Activated T-cell treated with anti-CD3 and anti-CD28 coated beads, Interleukin-2, amount 50 U/mL, for 72 hours (primary cell): ENCODE measurements at places on chromosomes 4 and X. TPM values are rescaled to one million over a fixed set of nuclear protein-coding genes. Genes with fewer than 3 reads are reported as not detected.

KIT gene
- 0.22 TPM for total RNA-seq

GRCh38 chrX:108224727-108225621 is 133.4 kb downstream of the ATG4A start:
- no peak for DNase-seq

DNA sequence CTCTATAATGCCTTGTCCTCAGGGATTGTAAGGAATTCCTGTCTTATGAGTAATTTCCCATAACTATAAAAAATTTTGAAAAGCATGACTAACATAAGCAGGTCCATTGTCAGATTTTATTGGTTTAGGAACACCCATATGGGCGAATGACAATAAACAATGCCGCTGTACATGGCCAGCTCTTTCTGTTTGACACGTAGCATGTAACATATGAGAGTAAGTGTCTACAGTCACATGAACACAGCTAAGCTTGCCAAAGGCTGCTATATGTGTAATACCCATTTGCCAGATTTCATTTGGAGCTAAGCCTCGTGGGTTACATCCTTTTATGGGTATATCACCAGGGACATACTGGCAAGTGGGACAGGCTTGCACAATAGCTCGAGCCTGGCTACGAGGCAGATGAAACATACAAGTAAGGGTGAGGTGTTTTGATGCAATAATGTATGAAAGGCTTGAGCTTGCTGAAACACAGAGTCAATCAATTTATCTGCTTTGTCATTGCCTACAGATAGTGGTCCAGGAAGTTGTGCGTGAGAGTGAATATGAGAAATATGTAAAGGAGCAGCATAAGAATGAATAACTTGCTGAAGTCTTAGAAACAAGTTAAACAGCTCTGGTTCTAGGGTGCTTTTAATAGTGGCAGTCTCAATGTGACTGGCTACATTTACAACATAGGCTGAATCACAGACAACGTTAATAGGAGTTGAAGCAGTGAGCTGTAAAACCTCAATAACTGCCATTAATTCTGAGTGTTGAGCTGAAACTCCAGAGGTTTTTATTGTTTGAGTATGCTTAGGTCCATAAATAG is 67.4 kb upstream of the UGT2B10 start:
- DNase-seq = no peak

GRCh38 chr4:675980-676870 is 1.9 kb downstream of the MYL5 start:
- no peak for DNase-seq

GRID2 gene
- not detected for total RNA-seq

DNA sequence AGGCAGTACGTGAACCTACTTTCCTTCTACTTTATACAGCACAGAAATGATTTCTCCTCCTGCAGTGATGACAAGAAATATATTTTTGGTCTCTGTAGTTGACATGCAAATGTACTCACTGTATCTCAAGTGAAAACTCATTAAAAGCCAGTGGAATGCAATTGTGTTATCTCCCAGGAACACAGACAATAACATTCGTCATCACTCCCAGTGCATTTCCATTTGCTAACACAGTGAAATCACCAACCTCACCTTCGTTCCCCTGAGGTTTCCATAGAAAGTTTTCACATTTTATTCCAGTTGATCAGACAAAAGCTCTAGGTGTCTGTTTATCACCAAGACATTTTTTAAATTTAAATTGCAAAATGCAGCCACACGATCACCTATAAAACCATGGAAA is 2.5 kb upstream of the SPANXD start:
- DNase-seq = no peak

GRCh38 chr4:1247864-1248244 is 1.1 kb downstream of the CTBP1 start:
- no peak for DNase-seq

GRCh38 chr4:169220447-169220846 is 50.3 kb downstream of the SH3RF1 start:
- DNase-seq = no peak

DNA sequence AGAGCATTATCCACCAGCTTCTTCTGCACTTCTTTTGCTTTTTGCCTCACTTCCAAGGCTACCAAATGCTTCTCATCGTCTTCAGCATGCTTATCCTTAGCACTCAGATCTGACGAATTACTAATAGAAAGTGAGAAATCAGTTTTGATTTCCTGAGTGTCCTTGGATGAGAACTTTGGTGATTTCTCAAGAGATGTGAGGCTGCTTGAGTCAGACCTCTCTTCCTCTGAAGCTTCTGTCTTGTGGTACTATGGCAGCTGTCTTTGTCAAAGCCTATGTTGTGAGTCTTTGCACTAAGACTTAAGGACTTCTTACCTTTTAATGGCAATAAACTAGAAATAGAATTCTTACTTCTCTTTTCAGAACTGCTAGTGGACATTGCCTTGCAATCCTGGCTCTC is 169.9 kb downstream of the CPE start:
- no peak for DNase-seq

DNA sequence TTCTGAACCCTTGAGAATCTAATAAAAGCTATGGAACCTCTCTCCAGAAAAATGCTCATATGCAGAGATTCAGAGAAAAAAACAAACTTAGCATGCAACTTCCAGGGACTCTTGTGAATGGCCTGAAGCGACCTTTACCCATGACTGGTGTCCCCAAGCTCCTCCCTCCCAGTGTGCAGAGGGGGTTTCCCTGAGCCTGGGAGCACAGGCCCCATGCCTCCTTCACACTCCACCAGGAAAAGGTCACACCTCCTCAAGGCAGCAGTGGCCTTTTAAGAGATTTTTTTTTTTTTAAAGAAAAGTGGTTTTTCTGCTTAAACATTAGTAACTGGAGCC is 13.3 kb upstream of the UBA6 start:
- peak; percentile 32 for DNase-seq

DNA sequence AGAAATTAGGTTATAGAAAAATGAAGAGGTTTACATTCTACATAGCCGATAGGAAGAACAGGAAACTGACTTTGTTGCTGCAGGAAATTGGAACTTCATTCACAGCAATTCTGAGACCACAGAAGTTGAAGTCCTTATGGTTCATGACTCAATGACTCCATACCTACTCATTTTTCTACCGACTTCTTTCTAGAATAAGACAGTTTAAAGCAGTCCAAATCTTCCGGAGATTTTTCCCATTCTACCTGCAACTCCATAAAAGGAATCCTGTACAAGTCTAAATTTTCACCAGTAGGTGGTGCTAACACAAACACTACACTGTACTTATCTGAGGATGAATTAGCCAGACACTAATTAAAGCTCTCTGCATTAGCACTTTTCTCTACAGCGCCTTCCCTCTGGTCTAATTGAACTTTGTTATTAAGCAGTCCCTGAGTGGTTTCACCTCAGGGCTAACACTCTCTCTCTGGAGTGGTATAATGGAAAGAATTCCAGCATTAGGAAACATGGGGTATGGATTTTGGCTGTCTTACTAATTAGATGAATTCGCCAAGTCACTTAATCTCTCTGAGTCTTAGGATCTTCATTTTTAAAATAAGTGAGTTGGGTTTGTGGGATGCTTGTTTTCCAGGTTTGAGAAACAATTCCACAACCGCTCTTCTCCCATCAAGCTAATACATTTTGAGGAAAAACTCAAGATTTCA is 167.9 kb downstream of the SMIM20 start:
- DNase-seq = no peak

GRCh38 chr4:140044337-140044902 is 109.6 kb downstream of the MAML3 start:
- no peak for DNase-seq

DNA sequence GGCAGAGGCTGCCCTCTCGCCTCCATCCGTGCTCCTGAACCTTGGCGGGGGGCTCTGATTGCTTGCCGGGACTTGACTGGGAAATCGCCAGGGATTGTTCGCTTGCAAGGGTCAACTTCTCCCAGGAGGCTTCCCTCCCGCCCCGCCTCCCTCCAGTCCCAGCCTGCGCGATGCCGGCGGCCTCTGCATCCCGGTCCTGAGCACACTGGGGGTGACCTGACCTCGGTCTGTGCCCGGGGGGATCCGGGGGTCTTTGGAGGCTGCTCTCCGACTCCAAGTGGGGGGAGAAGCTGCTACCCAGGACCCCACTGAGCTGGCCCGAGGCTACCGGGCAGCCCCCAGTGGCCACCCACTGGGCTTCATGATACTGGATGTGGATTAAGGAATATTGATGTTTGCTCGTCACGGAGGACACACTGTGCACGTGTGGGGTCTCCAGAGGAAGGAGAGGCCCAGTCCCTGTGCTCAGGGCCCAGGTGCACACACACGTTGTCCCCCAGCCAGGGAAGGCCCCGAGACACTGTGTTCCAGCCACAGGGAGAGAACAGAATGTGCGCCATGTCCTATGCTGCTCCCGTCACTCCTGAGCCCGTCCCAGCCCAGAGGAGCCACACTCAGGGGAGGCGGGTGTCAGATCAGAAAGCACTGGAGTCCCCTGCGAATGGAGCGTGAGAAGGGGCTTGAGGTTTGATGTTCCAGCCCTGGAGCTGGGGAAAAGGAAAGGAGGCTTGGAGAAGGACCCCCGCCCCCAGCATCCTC is 55.9 kb upstream of the NKX1-1 start:
- no peak for DNase-seq

- no peak for DNase-seq
These were observed 34.8 kb downstream of the TACC3 start for GRCh38 chr4:1756079-1756478.

- no peak for DNase-seq
These were observed 1477.0 kb downstream of the PCDH7 start for GRCh38 chr4:32196950-32197688.

GRIPAP1 gene
- 108 TPM for total RNA-seq

GRCh38 chr4:34850421-34850820 is 1393.9 kb downstream of the ARAP2 start:
- no peak for DNase-seq

DNA sequence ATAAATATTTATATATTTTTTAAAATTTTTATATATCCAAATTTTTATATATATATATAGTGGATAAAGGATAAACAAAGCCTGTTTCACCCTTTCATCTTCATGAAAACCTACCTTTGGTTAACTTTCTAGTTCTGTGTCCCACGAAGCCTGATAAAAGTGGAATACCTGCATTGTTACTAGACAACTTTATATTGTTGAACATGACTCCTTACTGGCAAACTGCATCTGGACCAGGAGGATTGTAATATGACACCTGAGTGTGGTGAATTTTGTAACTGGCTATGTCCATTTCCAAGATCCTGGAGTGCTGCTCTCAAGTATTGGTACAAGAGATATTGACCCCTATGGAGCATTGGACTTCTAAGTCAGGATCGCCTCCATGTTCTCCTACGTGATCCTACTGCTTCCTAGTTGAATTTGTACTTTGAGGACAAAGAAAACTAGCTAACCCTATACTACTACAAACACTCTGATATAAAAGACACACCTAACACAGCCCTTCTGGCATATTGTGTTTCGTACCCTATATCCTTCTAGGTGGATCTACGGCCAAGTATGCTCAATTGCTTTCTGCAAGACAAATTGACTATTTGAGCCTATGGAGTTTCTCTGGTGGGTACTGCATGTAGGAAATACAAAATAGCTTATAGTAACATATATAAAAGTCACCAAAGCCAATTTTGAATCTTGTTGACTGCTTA is 61.3 kb upstream of the PRRG1 start:
- no peak for DNase-seq

IL13RA1 gene
- total RNA-seq = 1.1 TPM

DNA sequence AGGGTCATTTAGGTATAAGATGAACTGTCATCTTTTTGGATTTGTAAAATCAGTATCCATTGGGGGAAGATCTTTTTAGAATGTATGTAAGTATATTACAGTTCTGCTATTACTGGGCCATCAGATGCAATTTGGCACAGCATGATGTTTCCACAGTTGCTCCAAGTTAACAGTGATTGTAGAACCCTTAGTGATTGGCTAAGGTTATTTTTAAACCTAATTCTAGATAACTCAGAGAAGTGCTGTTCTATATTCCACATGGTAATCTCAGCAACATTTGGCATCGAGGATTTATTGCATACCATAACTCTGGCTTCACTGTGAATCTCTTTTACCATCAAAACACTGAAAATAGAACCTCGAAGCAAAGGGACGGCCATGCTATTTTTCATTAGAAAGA is 215.7 kb upstream of the HAND2 start:
- DNase-seq = no peak

AMBN gene
- total RNA-seq = not detected

NEUROG2 gene
- 0.26 TPM for total RNA-seq

- DNase-seq = peak; percentile 40
These were observed 50.8 kb downstream of the DTHD1 start for GRCh38 chr4:36332023-36332781.

DNA sequence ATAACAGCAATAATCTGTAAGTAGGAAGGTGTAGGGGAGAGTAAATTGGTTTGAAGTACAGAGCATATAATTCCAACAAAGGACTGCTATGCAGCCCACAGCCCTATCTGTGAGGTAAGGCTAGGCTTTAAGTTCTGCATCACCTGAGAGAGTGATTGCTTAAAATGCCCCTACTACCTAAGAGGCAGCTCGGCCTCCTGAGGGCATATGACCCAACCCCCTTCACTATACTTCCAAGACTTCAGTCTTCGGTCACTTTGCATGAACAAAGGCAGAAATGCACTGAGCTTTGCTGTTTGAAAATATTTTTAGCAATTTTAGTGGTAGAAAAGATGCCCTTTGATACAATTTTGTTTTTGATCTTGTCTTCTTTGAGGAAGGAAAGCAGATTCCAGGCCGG is 4.9 kb upstream of the DDX3X start:
- no peak for DNase-seq

TBX22 gene
- total RNA-seq = not detected

DNA sequence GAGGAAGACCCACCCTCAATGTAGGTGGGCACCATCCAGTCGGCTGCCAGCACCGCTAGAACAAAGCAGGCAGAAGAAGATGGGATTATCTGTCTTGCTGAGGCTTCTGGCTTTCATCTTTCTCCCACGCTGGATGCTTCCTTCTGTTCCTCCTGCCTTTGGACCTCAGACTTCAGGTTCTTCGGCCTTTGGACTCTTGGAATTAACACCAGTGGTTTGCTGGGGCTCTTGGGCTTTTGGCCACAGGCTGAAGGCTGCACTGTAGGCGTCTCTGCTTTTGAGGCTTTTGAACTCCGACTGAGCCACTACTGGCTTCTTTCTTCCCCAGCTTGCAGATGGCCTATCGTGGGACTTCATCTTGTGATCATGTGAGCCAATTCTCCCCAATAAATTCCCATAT is 55.1 kb downstream of the PDLIM5 start:
- no peak for DNase-seq

GRCh38 chr4:52037689-52038102 is 403 bp downstream of the SGCB start:
- DNase-seq = no peak

- no peak for DNase-seq
These were observed 50.3 kb downstream of the MED28 start for GRCh38 chr4:17664755-17665154.

- DNase-seq = no peak
These were observed 5.8 kb downstream of the SCLT1 start for GRCh38 chr4:129087516-129087915.

MAOB gene
- total RNA-seq = 0.30 TPM

NR3C2 gene
- 8.0 TPM for total RNA-seq

- peak; percentile 62 for DNase-seq
These were observed 31.8 kb upstream of the IQSEC2 start for GRCh38 chrX:53312946-53313727.

HAND2 gene
- not detected for total RNA-seq

- no peak for DNase-seq
These were observed 146.7 kb downstream of the CHIC2 start for GRCh38 chr4:53917729-53918128.
